ENCODE measurements at places on chromosomes 3 and 15.
A peak's percentile ranks its signal among the peaks of the same experiment; 100 is the strongest.

DNA sequence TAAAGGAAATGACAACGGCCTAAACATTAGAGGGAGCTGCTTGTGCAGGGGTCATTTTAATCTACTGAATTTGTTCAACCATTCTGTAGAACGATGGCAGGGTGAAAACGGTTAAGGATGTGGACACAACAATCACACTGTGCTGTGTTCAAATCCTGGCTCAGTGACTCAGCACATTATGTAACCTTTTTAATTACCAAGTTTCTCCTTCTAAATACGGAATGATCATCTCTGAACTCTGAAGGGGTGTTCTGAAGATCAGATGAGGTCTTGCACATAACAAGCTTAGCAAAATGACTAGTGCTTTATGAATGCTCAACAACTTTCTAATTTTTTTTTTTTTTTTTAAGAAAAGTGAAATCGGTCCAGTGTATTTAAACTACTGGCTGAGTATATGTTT is 592.8 kb downstream of the FOXP1 start:
- no peak for DNase-seq

GRCh38 chr15:96046620-96047240 is 283.8 kb upstream of the NR2F2 start:
- DNase-seq, result no peak

DNA sequence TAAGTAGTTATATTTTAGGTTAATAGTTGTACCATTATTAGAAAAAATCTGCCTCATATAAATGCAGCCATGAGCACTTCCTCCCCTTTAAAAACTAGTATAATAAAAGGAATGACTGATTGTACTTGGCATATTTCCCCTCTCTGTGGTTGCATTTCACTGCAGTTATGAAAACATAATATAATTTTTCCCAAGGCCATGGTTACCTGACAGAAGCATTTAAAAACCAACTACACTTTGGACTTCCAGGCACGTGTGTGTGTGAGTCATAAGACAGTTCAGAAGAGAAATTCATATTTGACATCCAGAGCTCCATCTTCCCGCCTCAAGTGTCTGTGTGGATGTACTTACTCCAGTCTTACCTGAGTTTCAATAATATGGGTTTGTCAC is 828.2 kb upstream of the CFAP20DC start:
- no peak for DNase-seq

DNA sequence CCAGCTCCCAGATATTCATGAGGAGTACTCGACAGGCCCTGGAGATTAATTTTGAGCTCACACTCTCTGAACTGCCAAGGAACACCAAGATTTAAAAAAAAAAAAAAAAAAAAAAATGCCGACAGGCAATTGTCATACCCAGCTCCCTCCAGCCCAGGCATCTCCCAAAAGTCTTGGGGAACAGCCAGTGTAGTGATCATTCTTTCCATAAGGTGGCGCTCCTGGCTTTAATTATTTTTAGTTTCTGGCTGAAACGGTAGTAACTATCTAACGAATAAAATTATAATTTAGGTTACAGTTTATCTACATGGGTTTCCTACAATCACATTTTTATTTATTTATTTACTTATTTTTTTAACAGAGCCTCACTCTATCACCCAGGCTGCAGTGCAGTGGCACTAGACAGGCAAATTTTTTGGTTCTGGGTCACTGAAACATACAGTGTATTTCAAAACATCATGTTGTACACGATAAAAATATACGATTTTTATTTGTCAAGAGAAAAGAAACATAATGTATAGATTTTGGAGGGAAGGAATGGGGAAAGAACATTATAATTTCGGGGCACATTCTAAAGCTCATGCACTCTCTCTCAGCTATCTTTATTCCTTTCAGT is 157.3 kb downstream of the ADAMTS9 start:
- DNase-seq, result peak; percentile 16

- DNase-seq, result no peak
Observed at GRCh38 chr3:8503461-8503860, 1.8 kb downstream of the LMCD1 start.

GRCh38 chr3:145639875-145640274 is 521.1 kb downstream of the PLOD2 start:
- DNase-seq, result no peak

DNA sequence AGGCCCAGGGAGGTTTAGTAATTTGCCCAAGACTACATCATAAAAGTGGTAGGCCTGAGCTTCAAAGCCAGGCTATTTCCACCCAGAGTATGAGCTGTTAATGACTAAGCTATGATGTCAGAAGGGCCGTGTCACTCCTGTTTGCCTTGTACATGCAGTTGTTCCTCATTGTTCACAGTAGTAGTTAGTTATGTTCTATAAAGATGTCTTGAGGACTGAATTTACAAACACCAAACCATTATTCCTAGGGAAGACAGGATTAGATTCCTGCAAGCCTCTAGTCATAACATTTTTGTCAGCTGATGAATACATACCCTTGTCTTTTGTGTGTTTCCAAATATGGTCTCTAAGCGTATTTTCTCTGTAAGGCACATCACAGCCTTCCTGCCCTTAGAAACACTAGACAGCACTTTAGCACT is 20.9 kb upstream of the LARS2 start:
- DNase-seq, result no peak

GRCh38 chr3:148646126-148646665 is 51.5 kb upstream of the AGTR1 start:
- DNase-seq, result no peak

DNA sequence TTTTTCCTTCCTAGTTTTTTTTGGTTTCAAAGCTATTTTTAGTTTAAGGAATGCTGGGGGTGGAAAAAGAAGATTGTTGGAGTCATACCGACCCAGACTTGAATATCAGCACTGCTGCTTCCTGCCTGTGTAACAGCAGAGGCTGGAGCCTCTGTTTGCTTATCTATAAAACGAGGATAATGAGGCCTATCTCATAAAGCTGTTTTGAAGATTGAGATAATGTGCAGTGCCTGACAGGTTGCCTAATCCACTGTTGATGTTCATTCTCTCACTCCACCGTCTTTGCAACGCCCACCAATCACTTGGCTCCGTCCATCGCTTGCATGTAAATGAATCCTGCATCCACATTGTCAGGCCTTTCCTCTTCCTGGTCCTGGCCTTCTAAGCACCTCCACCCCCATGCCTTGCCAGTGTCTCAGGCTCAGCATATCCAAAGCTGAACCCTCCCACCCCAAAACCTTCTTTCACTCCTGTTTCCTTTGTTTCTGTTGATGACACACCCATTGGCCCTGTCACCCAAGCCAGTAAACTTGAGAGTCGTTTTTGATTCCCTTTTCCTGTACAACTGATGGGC is 94.9 kb downstream of the MEX3B start:
- no peak for DNase-seq

DNA sequence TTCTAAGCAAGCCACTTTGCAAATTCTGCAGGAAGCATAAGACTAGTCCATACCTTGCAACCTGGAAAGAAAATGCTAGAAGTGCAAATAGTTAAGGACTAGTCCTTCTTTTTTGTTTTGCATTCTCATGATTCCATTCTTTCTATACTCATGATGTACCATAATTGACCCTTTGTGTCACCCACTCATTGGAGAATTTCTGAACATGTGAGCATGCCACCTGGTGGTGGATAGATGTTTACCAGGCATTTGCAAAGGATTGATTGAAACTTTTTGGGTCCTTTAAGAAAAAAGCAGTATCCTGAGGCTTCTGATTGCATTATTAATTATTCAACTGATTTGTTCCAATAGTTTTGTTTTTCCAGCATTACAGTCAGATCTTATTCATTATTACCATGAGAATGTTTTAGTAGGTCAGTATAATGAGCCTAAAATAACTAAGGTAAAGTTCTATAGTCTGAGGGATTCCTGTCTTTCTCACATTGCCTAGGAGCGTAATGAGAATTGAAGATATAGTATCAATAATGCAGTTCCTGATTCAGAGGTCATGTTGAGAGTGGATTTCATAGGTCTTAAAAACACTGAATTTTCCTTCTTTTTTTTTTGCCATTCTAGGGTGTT is 20.2 kb upstream of the DIPK2A start:
- DNase-seq, result peak; percentile 33

- no peak for DNase-seq
Observed at GRCh38 chr3:194031867-194032635, 103.9 kb upstream of the HES1 start.

DNA sequence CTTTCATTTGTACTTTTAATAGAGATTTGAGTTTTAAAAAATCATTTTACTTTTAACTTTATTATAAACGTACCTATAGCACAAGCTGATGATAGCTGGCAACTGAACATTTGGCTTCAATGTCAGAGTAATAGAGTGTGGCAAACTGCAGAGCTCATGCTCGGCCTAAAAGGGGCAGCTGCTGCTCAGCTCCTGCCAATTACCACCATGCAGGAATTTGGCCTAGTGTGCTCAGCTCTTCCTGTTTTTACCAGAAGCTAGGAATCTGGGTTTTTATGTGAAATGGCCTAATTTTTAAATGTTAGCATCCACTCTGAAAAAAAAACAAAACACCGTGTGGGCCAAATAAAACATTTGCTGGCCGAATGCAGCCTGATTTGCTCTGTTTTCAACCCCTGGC is 1.8 kb downstream of the IFT122 start:
- DNase-seq, result no peak

DNA sequence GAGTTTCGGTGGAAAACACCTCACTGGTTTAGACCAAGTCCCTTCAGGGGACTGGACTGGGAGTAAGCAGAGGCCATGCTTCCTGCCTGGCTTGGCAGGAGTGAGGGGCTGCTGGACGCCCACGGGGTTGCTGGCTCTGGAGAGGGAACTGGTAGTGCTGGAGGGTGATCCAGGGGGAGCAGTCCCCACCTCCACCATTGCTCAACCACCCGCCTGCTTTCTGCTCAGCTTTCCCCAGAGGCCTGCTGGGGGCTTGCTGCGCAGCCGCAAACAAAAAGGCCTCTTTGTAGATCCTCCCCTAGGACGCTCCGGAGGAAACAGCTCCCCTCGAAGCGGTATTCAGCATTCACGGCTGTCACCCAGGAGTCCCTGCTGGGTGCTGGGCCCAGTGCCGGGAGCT is 33.5 kb downstream of the EBLN2 start:
- DNase-seq, result no peak

DNA sequence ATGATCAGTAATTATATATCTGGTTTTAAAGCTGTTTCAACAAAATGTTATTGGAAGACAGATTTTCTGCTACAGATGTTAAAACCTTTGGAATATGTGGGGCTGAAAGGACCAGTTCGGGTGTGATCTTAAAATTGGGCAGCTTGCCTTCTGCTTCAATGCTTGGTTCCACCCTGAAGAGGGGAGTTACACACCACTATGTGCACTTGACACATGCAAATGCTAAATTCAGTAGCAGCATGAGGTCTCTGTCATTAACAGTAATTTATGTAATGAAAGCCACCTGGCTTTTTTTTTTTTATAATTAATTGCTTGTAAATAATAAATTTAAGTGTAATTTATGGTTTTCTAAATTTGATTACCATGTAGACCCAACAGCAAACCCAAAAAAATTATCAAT is 24.6 kb downstream of the CDIN1 start:
- DNase-seq, result no peak

DNA sequence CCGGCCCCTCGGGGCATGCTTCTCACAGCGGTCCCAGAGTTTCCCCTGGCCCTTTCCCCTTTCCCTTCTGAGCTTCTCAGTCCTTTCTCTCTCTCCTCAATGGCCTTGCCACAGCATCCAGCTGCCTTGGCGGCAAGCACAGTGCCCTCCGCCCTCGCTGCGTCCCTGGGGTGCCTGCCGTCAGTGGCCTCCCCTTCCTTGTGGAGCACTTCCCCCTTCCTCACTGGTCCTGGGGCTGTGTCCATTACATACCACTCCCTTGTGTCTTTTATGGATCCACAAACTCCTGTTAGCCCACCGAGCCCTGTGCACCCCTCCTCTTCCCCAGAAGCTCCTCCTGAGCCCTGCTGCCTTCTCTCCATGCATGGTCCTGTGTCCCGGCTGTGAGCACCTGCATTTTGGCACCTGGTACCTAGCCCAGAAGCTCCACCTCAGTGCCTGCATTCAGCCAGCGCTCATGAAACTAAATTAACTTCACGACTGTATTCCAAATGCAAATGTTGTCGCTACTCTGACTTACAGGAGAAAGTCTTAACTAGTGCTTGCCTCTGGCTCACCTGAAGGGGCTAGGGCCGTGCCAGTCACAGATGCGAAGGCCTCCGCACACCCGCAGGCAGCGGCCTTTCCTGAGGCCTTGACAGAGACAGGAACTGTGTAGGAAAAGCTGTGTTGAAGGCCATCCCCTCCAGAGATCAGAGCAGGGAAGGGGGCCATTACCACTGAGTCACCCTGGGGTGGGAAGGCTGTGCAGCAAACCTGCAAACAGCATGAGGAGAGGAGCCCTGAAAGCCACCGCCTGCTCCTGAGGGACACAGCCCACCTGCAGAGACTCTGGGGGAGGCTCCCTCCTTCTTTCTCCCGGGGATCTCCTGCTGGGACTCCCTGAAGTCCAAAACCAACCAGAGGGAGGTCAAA is 19.1 kb upstream of the KLF13 start:
- no peak for DNase-seq

GRCh38 chr15:69677403-69677802 is 224.8 kb downstream of the RPLP1 start:
- DNase-seq, result no peak

- DNase-seq, result no peak
Observed at GRCh38 chr3:128895843-128896697, 16.6 kb downstream of the ACAD9 start.

- no peak for DNase-seq
Observed at GRCh38 chr3:4503050-4503449, 9.9 kb downstream of the ITPR1 start.

DNA sequence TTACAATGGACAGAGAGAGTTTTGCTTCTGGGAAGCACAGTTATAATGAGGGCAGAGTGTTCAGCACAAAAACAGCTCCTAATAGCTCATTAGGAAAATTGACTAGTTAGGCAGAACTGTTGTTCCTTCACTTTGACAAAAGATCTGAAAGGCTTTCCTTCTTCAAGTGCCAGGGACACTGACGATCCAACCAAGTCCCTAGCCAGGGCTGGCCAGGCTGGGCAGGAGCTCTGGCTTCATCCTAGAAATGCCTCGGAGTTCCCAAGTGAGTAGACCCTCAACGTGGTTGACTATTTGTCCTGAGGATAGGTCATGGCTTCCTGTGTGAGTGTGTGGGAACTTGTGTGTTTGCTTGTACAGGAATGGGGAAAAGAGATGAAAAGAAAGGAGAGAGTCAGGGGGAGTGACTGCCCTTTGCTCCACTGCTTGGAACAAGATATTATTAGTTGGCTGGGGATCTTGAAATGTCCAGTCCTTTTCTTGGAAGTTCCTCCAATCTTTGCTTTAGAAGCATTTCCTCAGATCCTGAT is 617.9 kb downstream of the NTRK3 start:
- no peak for DNase-seq

DNA sequence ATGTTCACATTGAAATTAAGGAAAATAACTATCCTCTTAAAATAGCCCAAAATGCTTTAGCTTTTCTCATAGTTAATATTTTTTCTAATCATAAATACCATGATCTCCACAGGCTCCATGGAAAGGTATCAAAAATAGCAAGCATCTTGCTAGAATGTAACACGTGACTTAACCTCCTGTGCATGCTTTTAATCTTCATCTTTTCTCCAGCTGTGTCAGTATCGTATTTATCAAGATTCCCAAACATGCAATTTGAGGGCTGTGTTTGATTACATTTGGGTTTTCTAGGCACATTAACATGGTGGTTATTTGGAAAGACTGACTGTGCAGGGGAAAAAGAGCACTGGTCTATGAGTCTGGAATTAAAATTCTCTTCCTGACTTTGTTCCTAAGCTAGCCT is 472.5 kb upstream of the MCTP2 start:
- no peak for DNase-seq
